Stimulated activated CD4-positive, alpha-beta T cell treated with anti-CD3 and anti-CD28 coated beads, Interleukin-1b, Interleukin-23, amount 100 ng/mL, for 4 hours (primary cell): ENCODE measurements at places on chromosomes 16 and 17.

GRCh38 chr17:73174126-73174525 lies 9.3 kb downstream of the SSTR2 start:
- DNase-seq, result no peak

DNA sequence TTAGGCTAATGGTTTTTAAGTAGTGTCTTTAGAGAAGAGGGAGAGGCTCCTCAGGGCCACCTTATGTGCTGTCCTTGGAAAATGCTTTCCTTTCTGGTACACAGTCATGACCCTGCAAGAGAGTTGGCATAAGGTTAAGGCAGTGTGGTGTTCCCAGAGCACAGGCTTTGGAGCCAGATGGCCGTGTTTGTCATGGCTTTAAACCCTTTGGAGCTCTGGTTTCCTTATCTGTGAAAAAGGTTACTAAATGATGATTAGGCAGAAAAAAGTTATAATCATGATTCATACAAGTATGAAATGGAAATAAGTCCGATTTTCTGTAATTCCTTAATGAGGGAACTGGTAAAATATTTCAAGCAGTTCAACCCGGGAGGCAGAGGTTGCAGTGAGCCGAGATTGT lies 13.2 kb downstream of the UTP4 start:
- DNase-seq, result no peak

GRCh38 chr16:89837014-89837546 lies 8.8 kb downstream of the SPIRE2 start:
- no peak for DNase-seq

GRCh38 chr16:65570261-65570660 lies 448.4 kb upstream of the CDH11 start:
- no peak for DNase-seq
